ENCODE measurements at places on chromosomes 2 and 18.

DNA sequence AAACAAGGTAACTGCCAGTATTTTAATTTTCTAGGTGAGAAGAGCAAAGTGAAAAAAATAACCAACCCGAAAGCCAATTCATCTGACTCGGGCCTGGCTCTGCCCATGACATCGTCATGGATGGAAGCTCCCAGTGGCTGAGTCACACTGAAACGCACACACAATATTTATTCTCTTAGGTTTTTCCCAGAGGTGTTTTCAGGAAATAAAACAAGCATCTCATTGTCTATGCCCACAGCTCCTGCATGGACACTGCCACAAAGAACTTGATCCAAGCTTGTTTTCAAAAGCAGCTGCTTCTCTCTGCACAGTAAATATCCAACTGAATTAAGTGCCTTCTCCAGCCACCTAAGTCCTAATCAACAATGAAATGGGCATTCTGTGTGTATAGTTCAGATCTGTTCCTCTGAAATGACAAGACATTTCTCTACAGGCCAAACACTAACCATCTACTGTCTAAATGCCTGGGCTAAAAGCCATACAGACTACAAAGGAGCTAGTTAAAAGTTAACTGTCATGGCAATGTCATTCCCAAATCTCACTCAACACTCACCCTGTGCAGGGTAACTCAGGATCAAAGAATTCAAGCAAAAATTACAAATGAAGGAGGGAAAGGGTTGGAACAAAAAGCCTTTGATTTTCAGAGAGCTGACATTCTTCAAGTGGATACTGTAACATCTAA is 62.9 kb downstream of the RPL31 start:
- H3K27me3 ChIP-seq = no peaks in the 10 kb centered on the region
- H3K36me3 ChIP-seq = no peaks in the 10 kb centered on the region
- peak; percentile 58 for DNase-seq
- H3K4me3 ChIP-seq = no peak overlapping the region

GRCh38 chr2:20094142-20094755 is 42.8 kb upstream of the LAPTM4A start:
- DNase-seq = no peak
- no peaks in the 10 kb centered on the region for H3K4me1 ChIP-seq
- no peak overlapping the region for H3K4me3 ChIP-seq
- H3K27me3 ChIP-seq = no peaks in the 10 kb centered on the region

GRCh38 chr2:203585516-203585915 is 50.4 kb upstream of the RAPH1 start:
- H3K36me3 ChIP-seq = no peaks in the 10 kb centered on the region
- no peak for DNase-seq
- no peak overlapping the region for H3K4me3 ChIP-seq
- no peaks in the 10 kb centered on the region for H3K27me3 ChIP-seq

DNA sequence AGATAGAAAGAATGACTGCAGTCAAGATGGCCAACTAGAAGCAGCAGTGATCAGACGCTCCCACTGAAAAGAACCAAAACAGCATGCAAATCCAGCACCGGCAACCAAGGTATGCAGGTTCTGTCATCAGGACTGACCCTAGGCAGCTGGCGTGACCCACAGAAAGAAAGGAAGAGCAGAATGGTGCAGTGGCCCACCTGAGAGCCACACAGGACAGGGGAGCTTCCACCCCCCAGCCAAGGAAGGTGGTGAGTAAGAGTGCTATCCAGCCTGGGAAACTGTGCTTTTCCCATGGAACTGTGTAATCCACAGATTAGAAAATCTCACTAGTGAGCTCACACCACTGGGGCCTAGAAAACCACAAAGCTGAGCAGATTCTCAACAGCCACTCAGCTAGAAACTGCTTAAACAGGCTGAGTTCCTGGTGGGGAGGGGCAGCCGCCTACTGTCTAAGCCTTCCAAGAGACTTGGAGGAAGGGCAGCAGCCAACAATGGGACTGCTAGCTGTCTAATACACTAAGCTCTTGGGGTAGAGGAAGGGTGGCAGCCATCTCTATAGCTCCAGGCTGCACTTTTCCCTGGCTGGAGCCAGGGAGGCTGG is 127.9 kb downstream of the EVA1A start:
- no peaks in the 10 kb centered on the region for H3K4me1 ChIP-seq
- no peak overlapping the region for H3K27ac ChIP-seq
- H3K4me3 ChIP-seq = no peak overlapping the region
- H3K36me3 ChIP-seq = no peaks in the 10 kb centered on the region

- H3K4me3 ChIP-seq = peak overlapping the region; percentile 83
- H3K4me1 ChIP-seq = peaks cover 11% of the 10 kb centered on the region
- H3K27me3 ChIP-seq = no peaks in the 10 kb centered on the region
- H3K27ac ChIP-seq = peak overlapping the region; percentile 97
- no peaks in the 10 kb centered on the region for H3K36me3 ChIP-seq
These were observed 1.0 kb upstream of the PUM2 start for GRCh38 chr2:20351555-20352229.

GRCh38 chr2:38922902-38923301 is 33.2 kb downstream of the ARHGEF33 start:
- no peaks in the 10 kb centered on the region for H3K36me3 ChIP-seq
- H3K4me1 ChIP-seq = no peaks in the 10 kb centered on the region
- H3K4me3 ChIP-seq = no peak overlapping the region
- DNase-seq = no peak
- no peaks in the 10 kb centered on the region for H3K27me3 ChIP-seq

- no peaks in the 10 kb centered on the region for H3K27me3 ChIP-seq
- H3K4me1 ChIP-seq = no peaks in the 10 kb centered on the region
- H3K27ac ChIP-seq = no peak overlapping the region
These were observed 163.4 kb downstream of the UBE2E3 start for GRCh38 chr2:181143790-181144300.
